ENCODE measurements at places on chromosomes 4 and X.

DNA sequence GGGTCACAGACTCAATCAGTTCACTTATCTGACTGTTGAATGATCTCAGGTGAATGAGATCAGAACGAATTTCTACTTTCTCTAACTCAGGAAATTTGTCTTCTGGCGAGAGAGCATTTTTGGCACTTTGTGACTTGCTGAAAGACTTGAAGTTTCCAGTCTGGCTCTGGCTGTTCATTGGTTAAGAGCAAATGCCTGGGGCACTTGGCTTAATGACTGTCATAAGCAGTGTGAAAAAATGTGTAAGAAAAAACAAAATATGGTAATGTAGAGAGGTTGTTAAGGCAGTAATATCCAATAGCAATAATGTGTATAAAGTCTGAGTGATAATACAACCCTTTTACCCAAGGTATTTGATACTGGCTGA is 71.3 kb upstream of the PGRMC2 start:
- DNase-seq, result no peak

GRCh38 chrX:43345166-43345565 is 310.9 kb upstream of the MAOA start:
- DNase-seq, result no peak

DNA sequence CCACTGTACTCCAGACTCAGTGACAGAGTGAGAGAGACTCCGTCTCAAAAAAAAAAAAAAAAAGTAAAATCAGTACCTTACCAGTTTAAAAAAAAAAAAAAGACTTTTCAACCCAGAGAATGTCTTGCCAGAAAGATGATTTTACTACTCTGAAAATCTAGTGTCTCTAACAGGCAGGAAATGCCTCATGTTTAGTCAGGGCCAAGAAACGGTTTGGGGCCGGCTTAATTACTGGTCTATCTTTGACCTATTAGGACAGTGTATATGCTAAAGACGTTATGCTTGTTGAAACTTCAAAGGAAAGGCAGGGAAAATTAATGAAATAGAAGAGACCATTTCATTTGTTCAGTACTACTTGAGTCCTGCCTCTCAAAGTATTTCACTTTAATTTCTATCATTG is 9.9 kb downstream of the BEND4 start:
- no peak for DNase-seq

- DNase-seq, result no peak
Observed at GRCh38 chr4:149136951-149137620, 678.6 kb downstream of the IQCM start.

- DNase-seq, result no peak
Observed at GRCh38 chr4:16415751-16416150, 189.5 kb upstream of the TAPT1 start.

GRCh38 chrX:133188631-133189030 is 29.5 kb downstream of the TFDP3 start:
- DNase-seq, result no peak

GRCh38 chrX:150506486-150506885 is 61.9 kb upstream of the MTM1 start:
- DNase-seq, result no peak

- peak; percentile 80 for DNase-seq
Observed at GRCh38 chr4:38867478-38868058, at the start of gene FAM114A1. FAM114A1 (plus strand) TSS chr4:38867806; CDS start chr4:38878079, 10,273 bp downstream.

GRCh38 chr4:76226418-76226817 is 12.8 kb upstream of the SCARB2 start:
- no peak for DNase-seq

DNA sequence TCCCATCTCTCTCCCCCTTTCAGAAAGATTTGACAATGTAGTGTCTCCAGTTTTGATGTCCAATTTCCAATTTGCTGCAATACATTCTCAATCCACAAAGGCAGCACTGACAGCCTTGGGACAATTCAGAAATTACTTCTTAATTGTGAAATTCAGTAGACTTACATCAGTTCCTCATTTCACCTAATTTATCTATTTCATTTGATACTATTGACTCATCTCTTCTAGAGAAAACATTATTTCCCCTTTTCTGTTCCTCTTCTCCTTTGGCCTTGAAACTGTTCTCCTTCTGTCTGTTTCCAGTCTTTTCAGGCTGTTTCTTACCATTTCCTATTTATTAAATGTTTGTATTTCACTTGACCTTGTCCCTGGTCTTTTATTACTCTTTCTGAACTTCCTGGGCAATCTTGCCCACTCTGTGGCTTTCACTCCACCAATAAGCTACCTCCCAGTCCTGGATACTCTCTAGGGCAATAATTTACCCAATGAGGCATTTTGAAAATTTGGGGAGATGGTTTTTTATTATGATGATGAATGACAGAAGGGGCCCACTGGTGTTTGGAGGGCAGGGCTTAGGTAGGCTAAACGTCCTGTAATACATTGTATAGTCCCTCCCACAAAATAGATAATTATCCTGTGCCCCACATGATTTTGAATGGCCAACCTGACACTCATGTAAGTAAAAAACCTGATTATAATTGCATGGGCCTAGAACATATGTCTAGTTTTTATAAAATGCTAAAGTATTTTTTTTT is 498.0 kb upstream of the BOD1L1 start:
- no peak for DNase-seq

DNA sequence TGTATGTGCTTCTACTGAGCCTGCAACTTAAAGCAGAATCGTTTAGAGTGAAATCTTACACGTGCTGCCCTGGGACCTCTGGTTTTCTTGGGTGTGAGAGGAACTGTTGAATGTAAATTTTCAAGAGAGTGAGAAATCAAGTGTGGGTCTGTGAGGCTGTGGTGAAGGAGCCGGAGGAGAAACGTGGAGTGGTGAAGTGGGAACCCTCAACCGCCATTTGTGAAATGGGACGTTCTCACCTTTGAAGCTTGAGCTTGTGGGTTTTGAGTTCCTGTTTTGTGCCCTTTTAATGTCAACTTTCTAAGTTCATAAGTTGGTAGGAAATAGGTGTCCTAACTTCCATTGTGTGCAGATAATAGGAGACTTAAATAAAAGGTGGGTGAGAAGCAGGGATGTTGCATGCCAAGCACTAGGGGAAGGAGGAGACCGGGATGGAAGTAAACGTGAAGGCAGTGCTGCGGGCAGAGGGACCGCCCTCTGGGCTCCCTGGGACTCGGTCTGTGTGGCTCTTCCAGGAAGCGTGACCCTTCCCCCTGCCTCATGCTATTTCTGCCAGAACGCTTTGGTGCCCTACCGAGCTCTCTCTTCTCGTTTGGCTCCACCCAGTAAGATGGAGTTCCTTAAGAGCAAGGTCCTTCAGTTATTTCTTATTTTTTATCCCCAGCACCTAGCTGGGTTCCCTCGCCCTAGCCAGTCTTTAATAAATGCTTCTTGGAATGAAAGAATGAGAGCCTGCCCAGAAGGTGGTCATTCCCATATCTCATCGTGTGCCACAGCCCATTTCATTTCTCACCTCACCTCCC is 56.0 kb downstream of the TMEM131L start:
- DNase-seq, result no peak

- DNase-seq, result no peak
Observed at GRCh38 chr4:56699537-56700105, 18.5 kb upstream of the HOPX start.

GRCh38 chrX:9816084-9816700 is 30.0 kb downstream of the SHROOM2 start:
- no peak for DNase-seq

- no peak for DNase-seq
Observed at GRCh38 chrX:134764202-134764785, 106.0 kb upstream of the PLAC1 start.

GRCh38 chrX:123084797-123085196 is 99.3 kb upstream of the GRIA3 start:
- DNase-seq, result no peak

DNA sequence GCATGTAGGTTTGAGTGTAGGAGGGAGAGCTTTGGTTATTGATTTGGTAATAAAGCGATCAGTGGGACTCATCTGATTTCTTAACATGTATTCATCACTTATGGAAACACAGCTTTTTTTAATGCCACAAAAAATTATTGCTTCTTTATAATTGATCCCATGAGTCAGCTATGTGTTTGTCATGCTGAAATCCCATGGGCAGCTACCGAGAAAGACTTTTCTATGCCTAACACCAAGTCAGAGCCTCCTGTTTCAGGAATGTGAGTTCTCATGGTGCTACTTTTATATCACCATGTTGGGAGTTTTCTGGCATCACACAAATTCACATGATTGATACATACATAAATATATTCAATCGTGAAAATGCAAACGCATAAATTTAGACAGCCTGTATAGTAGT is 165.7 kb downstream of the RAPGEF2 start:
- no peak for DNase-seq

DNA sequence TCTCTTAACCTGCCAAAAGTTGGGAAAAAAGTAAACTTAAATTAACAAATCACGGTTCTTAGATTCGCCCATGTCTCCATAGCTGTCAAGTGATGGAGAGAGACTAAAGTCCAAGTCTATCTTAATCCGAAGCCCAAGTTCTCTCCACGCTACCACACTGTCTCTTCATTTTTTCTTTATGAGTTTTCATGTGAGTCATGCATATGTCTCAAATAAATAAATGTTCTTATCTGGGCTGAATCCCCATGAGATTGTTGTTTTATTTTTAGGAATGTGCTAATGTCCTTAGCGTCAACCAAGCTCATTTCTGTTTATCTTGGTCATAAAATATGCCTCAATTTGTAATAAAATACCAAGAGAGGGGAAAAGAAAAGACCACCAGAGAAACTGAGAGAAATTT is 169.3 kb downstream of the RCHY1 start:
- no peak for DNase-seq

DNA sequence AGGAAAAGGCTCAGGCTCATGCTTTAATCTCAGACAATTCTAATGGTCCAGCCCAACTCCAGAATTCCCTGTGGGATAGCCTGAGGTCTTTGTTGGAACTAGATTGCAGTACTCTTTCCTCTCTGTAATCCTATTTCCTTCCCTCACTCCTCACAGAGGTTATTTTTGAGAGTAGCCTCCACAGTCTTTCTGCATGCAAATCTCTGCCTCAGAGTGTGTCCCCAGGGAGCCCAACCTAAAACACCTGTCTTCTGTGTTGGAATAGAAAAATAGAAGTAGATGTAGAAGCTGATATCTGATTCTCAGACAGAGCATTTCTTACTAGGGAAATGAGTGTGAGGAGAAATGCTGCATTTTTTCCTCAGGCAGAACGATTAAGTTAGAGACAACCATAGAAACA is 915.5 kb upstream of the EPHA5 start:
- no peak for DNase-seq

DNA sequence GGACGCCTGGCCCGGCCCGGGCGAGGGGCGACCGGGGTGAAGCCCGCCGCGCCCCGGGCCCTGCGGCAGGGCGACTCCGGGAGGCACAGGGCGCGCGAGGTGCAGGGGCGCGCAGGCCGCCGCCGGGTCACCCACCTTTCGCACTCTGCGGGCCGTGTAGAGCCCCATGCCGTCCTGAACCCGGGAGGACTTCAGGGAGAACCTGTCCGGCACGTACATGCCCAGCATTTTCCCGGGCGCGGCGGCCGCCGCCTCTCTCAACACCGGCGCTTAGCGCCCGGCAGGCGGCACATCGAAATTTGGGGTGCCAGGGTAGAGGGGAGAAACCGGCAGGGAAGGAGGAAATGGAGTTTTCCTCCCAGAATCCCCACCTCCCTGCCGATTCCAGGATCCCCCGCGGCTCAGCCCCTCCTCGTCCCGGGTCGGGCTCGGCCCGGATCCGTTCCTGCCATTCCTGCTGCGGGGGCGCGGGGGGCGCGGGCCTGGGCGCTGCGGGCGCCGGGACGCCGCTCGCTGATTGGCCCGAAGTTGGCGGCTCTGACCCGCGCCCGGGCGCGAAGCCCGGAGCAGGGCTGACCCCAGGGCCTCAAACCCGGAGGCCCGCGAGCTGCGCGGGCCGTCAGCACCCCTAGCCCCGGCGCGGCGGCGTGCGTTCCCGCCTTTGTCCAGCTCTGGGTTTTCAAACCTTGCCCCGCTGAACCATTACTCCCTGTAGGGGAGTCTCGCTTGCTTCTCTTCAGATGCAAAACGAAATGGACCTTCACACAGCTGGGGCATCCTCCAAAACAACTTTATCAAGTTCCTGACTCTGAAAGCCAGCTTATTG is at the start of gene PRDM5:
Gene PRDM5 (minus strand): TSS at position 346 of the 826 bp plus-strand sequence. CDS start 118 bp downstream, at position 228.
- peak; percentile 58 for DNase-seq

All from left lung (tissue), 14 donors.